ENCODE measurements at places on chromosomes 12 and 14.

DNA sequence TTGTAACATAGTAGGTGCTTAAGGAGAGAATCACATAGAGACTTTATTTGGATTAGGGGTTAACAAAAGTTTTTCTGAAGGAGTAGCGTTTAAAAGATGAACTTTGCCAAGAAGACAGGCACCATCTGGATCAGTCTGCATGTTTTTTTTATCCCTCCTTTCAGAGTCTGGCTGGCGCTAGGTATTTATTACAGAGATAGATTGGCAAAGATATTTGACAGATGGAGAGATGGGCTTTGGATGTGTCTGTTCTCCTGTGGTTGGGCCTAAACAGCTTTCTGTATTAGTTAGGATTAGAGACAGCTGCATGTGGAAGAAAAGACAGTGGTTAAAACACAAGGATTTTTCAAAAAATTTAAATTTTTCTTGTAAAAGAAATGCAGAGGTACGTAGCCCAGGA, 133.9 kb downstream of the C12orf75 start:
- DNase-seq = no peak

DNA sequence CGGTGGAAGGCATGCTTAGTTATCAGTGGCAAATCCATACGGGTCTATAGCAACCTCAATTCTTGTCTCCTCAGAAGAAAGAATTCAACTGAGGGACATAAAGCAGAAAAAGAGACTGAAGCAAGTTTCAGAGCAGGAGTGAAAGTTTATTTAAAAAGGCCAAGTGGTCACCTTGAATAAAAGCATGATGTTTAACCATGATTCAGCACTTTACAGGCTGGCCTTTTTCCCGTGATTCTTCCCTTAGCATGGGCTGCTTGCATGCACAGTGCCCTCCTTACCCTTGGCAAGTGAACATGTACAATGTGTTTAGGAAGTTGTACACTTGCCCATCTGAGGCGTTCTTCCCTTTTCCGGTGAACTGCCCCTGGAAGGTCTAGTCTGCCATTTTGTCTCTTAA, 225.3 kb downstream of the ATP23 start:
- no peak for DNase-seq

DNA sequence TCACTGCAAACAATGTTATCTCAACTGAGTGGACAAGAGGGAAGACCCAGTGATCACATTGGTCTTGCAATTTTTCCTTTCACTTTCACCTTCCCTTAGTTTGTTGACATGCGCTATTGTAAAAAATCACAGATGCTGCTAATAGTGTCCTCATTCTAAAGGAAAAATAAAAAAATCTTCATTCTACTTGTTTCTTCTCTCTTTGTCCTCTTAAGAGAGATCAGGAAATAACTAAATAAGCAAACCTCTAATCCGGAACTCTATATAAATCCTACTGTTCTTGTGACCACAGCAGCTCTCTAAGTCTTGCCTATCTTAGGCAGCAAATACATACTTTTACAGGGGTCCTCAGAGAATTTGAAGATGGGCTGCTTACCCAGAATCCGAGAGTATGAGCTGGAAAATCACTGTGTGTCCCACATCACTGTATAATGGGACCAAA, 257.7 kb downstream of the NAV3 start:
- DNase-seq = no peak

DNA sequence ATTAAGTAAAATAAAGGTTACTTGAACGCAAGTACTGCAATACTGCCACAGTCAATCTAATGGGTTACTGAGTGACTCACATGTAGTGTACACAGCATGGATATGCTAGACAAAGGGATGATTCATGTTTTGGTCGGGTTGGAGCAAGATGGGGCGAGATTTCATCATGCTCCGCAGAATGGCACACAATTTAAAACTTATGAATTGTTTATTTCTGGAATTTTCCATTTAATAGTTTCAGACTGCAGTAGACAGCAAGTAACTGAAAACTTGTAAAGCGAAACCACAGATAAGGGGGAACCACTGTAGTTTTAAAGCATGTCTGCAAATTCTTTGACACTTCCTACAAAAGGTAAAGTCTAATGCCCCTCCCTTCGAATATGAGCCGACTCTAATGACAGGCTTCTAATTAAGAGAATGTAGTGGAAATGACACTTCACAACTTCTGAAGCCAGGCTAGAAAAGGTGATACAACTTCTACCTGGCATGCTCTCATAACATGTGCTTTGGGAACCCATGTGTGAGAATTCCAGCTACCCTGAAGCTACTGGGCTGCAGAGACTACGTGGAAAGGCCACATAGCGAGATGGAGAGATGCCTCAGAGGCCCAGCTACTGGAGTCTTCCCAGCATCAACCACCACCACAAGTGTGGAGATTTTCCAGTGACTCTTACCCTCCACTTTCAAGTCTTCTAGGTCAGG, 13.9 kb upstream of the TCP11L2 start:
- DNase-seq = peak; percentile 20

GRCh38 chr14:99550387-99550992, 53.5 kb downstream of the CCDC85C start:
- DNase-seq = no peak

Measured in activated T-cell treated with anti-CD3 and anti-CD28 coated beads for 24 hours (primary cell).